Activated CD4-positive, alpha-beta T cell treated with anti-CD3 and anti-CD28 coated beads for 1 hour (primary cell): ENCODE measurements at places on chromosomes 13 and 19.

- DNase-seq = no peak
Observed at GRCh38 chr19:17599780-17600179, 44.3 kb downstream of the COLGALT1 start.

GRCh38 chr13:111255228-111255790, 65.1 kb upstream of the TEX29 start:
- no peak for DNase-seq

DNA sequence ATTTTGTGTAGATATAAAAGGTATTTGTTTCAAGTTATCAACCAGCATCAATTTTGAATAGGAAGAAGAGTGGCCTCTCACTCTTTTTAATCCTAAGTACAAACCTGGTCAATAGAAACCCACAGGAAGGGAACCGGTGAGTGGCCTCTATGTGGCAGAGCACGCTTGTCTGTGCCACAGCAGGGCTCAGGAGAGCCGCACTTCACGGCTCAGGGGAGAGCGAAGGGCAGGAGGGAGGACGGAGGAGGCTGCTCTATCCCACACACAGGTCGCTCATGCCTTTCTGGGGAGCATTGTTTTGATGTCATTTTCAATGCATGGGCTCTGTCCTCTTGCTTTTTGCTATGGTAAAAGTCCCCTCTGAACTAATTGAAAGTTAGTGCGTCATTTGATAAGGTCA, 57.2 kb downstream of the TNFRSF19 start:
- no peak for DNase-seq

- no peak for DNase-seq
Observed at GRCh38 chr19:36482876-36483275, 6.5 kb downstream of the ZNF566 start.

- DNase-seq = no peak
Observed at GRCh38 chr19:14402332-14403144, 16.6 kb downstream of the DDX39A start.

GRCh38 chr19:45222724-45223123, 22.5 kb downstream of the EXOC3L2 start:
- no peak for DNase-seq

DNA sequence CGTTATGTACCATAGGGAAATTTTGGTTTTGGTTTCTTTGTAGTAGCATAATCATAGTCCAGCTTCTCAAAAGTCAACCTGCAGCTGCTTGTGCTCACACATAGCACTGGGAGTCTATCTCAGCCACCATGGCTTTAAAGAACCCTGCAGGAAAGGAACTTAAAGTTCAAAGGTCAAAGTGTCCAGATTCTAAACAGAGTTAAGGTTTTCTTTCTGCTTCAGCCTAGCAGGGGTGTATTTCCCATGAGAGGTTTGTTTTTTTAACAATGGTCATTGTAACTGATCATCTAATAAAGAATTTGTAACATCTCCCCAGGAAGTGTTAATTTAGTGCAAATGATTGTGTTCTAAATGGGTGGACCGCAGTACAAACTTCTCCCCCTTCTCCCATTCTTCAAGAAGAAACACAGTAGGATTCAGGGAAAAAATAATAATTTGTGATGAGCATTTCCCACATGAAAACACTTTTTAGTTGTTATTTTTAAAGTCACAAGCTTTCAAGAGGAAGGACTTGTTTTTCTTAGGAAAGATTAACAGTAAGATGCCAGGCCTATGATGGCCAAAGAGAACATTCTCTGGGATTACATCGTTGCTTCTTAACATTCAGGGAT, 168.0 kb downstream of the EFNB2 start:
- DNase-seq = no peak

DNA sequence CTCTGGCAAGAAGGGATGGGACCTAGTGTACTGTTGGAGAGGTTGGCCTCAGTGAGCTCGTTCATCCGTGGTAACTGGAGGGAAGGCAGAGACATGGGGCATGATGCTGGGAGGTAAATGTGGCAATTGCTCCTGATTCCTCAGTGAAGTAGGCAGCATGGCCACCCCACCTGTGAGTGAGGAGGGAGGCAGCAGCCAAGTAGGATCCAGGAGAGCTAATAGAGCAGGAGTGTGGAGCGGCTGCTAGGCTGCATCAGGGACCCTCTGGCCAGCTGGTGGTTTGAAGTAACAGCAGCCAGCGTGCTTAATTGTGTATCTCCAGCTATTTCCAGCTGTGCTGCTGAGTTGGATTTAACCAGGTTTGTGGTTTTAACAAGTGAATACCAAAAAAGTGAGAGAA, 24.7 kb downstream of the TM9SF2 start:
- DNase-seq = no peak

DNA sequence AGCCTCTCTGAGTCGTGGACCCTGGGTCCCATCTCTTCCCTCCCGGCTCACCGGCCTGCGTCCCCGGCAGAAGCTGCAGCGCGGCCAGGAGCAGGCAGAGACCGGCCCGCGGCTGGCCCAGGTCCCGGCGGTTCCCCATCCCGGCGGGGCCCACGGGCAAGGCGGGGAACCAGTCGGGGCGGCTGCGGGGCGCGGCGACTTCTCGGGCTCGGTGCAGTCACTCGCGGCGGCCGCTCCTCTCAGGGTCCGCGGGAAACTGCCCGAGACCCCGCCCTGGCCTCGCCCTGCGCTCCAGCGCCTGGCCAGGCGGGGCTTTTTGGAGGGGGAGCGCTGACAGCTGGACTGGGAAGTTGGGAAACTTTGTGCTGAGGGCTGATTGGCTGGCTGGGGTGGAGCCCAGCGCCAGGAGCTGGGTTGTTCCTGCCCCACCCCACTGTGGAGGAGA, at the start of gene COL5A3:
Gene COL5A3 (minus strand): TSS at position 258 of the 445 bp plus-strand sequence. CDS start 119 bp downstream, at position 139.
- DNase-seq = no peak
